Mesangial cell (primary cell): ENCODE measurements at places on chromosomes 5 and 9. TPM values are rescaled to one million over a fixed set of nuclear protein-coding genes. Genes with fewer than 3 reads are reported as not detected.

CTNND2 gene
- under 0.01 TPM in 1 of 2 replicates, not detected in the other for total RNA-seq

FAM153A gene
- not detected in 2 replicates for total RNA-seq

PCDHGB2 gene
- 0.65 and 2.5 TPM in 2 replicates for total RNA-seq

PCDHB11 gene
- total RNA-seq = 0.16 and 0.63 TPM in 2 replicates

FSTL4 gene
- 0.38 TPM in 1 of 2 replicates, not detected in the other for total RNA-seq

IL33 gene
- total RNA-seq = not detected in 2 replicates

IFNA21 gene
- total RNA-seq = not detected in 2 replicates

NR5A1 gene
- not detected in 2 replicates for total RNA-seq

XRCC4 gene
- 3.0 and 6.4 TPM in 2 replicates for total RNA-seq

DCAF10 gene
- 23.8 and 29.0 TPM in 2 replicates for total RNA-seq

CARD9 gene
- under 0.01 and 0.76 TPM in 2 replicates for total RNA-seq

HDHD3 gene
- 13.5 and 16.5 TPM in 2 replicates for total RNA-seq

PCSK5 gene
- total RNA-seq = 3.3 and 7.7 TPM in 2 replicates
